ENCODE measurements at places on chromosomes 1 and 21. TPM values are rescaled to one million over a fixed set of nuclear protein-coding genes. Genes with fewer than 3 reads are reported as not detected.
A peak's percentile ranks its signal among the peaks of the same experiment; 100 is the strongest.

GRCh38 chr1:239723776-239724367, 337.5 kb downstream of the CHRM3 start:
- DNase-seq = no peak

GRCh38 chr1:186420923-186421322, 40.0 kb downstream of the PDC start:
- DNase-seq = no peak

- no peak for DNase-seq
Observed at GRCh38 chr1:200588698-200589097, 31.9 kb downstream of the KIF14 start.

DNA sequence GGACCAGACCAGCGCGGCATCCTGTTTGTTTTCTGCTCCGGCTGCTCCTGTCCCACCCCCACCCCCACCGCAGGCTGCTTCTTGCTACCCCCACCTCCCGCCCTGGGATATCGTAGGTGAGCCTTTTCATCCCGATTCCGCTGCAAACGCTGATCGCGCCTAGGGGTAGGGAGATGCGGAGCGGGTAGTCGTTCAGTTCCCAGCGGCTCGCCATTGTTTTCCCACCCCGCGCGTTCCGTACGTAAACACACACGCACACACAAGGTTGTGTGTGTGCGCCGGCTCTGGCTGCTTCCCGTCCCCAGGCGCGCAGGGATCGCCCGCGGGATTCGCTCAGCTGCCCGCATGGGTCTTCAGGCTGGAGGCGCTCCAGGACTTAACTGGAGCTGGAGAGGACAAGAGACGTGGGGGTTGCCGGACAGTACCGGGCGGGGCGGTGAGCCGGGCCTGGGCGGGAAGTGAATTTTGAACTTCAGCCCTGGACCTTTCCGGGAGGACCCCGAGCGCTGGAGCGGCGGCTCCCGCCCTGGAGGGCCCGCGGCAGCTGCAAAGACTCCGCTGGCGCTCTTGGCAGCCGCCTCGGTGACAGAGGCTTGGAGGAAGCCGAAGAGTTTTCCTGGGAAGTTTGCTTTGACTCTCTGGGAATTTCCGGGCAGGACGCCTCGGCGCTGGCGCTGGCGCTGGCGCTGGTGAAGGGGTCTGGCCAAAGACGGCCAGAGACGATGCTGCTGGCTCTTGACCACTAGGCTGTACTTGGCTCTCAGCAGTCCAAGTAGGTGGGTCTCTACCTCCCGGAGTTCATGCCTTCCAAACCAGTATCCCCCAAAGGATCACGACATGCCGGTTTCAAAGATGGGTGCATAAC, 1.6 kb downstream of the SOX13 start:
- peak; percentile 91 for DNase-seq

DNA sequence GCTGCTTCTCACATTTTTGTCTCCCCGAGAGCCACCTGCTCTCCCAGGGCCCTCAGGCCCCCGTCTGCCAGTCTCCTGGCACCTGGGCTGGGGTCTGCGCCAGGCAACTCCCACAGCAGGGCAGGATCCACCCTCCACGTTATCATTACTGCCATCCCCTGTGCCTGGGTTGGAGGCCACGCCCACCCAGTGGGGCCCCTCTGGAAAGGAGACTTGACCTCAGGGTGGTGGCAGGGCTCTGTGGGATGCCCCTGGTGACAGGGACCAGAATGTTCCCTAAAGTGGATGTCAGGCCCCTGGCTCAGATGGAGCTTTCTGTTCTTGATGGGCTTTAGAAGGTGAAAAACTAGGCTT, 66.6 kb downstream of the SKI start:
- no peak for DNase-seq

Gene PCP4
- 15.3 TPM for total RNA-seq

DNA sequence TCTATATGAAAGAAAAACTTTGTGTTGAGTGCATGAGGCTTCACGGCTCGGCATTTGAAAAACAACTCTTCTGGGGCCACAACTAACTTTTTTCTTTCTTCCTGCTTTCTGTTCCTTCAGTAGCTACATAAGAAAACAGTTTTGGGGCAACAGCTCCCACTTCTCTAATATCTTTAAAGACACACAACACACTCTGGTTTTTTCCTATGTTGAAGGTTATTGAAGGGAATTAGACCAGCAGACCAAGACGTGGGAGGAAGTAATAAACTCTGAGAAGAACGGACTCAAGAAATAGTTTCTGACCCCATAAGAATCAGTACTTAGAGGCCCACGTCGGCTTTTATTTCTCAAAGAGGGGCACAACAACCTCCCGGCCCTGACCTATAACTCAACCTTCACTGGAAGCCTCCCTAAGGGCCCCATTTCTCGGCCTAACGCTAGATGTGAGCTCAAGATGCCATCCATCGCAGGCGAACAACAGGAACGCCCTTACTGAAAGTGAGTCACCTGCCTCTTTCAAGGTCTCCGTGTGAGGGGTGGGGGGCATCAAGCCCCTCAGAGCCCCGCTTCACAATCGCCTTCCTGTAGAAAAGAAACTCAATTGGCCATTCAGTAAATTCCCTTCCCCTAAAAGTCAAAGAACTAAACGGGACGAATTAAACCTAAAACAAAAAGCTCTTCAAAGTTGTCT, 844 bp downstream of the ZMYM6 start:
- DNase-seq = no peak
